ENCODE measurements at places on chromosomes 3 and 15.
A peak's percentile ranks its signal among the peaks of the same experiment; 100 is the strongest.

DNA sequence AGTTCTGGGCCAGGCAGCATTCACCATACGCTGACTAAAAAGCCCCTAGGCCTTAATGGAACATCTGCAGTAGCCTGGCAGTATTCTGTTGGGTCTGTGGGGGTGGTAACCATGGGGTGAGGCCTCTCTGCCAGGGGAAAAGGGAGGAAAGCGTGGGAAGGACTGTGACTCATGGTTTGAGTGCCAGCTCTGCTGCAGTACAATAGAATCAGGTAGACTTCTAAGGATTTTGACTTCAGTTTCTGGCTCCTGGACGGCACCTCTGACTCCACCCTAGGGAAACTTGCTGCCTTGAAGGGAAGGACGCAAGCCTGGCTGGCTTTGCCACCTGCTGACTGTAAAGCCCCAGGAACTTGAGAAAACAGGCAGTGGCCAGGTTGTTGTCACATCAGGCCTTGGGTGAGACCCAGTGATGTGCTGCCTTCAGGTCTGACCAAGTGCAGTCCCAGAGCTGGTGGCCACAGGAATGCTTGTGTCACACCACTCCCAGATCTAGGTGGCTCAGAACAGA, 148.6 kb downstream of the SUCNR1 start:
- no peak for DNase-seq

DNA sequence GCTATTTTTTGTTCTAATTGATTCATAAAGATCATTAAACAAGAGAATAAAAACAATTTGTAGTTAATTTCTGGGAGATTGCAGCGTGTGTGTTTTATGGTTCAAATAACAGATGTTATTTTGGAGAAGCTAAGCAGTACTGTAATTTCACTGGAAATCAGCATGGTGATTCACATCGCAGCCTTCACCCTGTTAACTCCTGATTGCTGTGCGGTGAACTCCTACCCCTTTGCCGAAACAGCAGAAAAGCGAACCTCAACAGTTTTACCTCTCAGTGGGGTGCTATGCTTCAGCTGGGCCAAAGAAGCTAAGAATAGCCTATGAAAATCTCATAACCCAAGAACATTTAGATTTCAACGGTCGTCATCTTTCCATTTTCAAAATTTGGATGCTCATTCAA, 441.5 kb upstream of the RARB start:
- DNase-seq, result no peak

- no peak for DNase-seq
Observed at GRCh38 chr3:12421132-12421531, 63.1 kb upstream of the TSEN2 start.

- DNase-seq, result no peak
Observed at GRCh38 chr3:72606005-72606800, 242.0 kb downstream of the SHQ1 start.

GRCh38 chr3:29889215-29889614, 608.3 kb downstream of the RBMS3 start:
- no peak for DNase-seq

DNA sequence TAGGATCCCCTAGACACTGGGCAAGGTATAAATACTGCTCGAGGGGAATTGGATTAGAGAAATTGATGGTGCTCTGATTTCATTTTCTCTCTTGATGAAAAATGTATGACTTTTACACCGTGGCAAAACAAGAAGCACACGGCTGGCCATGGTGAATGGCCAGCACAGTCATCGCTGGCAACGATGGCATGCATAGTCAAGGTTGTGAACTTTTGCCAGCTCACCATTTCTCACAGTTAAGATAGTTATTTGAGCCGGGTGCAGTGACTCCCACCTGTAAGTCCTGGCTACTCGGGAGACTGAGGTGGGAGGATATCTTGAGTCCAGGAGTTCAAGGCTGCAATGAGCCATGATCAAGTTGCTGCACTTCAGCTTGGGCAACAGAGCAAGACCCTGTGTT, 95.4 kb downstream of the HMG20A start:
- DNase-seq, result peak; percentile 49

GRCh38 chr3:159941038-159942000, 47.3 kb upstream of the IL12A start:
- DNase-seq, result no peak

DNA sequence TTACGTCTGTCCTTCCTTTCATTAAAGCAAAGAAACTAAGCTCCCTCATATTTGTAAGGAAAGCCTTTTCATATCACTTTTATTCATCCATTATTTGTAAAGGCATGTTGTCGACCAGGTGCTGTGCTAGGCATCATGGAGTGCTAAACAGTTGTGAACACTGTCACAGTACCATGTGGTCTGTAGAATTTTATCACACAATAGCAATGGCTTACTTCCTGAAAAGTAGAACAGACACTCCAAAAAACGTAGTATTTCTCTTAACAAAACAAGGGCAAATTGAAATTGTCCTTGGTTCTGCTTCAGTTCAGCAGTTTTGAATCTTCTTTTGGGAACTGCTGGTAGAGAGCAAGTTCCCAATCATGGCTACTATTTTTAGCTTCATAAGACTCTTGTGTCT, 63.3 kb downstream of the RBMS3 start:
- DNase-seq, result no peak

DNA sequence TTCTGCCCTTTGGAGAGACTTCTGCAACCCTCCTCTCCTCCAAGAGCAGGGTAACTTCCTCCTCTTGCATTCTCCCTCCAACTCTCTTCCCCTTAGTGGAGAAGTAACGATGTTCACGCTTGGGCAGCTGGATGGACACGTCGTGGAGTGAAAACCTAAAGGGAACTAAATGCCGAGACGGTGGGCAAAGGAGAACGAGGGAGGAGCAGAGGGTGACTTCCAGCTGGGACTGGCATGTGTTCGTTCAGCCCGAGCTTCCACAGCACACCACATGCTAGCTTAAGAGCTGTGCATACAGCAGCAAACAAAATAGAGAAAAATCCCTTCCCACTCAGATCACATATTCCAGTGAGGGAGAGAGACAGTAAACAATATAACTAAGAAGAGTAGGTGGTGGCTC, 179.8 kb downstream of the SLCO3A1 start:
- DNase-seq, result no peak

DNA sequence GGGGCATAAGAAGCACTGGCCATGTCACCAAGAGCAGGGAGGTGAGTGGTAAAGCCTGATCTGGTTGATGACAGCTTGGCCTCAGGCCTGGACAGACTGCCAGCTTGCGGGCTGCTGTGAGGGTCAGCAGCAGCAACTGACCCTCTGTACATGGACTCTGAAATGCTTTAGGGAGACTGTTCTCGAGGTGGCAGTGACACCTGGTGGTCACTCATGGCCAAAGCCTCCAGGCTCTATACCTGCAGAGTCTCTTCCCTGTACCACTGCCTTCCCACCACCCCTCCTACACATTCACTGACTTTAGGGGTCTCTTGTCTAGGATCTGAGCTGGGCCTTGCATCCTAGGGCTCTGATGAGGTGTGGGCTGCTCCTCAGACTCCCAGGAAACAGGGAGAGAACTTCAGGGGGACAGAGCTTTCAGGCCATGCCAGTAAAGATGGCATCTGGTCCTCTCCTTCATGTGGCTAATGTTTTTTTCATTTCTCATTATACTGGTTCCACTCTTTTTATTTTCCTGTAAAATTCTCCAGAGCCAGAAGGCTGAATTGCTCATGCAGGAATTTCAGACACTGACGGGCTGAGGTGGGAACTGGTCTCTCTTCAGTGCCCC, 17.2 kb upstream of the TIMP4 start:
- no peak for DNase-seq

DNA sequence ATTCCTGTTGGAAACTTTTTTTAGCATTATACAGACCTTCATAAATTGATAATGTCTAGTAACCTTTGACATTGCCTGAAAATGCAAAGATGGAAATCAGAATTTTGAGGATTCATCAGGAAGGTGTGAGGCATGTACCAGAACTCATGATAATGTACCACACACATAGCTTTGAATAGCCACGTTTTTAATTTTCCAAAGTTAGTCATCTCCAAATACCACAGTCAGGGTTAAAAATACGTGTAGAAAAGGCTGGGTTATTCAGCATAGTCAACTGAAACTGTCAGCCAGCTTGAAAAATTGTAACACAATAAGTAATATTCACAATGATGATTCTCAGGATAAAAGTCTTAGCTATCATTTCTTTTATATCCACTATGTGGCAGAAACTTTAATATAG, 102.0 kb upstream of the THRB start:
- DNase-seq, result no peak

DNA sequence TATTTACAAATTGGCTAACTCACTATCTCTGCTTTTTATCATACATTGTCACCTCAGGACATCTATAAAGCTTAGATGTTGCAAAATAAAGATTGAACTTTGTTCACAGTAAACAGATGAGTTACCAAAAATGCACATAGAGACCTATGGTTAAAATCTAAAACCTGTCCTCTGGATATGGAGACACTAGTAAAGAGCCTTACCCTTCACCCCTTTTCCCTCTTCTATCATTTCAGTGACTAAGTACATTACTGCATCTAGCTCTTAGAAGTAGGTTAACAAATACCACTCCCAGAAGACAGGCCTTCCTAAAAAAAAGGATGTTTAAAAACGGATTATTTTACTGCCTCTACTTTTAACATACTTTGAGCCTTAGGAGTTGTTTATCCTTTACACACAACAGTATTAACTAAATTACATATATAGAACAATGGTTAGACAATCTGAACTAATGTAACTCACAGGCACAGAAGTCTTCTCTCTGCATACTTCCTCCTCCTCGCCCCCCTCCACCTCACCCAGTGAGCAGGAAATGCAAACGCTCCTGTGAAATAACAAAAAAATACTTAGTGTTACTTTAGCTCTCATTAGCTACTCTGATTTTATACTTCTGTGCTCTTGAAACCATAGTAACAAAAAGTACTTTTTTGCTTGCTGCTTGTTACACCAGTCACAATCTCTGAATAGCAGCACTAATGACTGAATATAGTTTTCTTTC, 23.3 kb downstream of the IREB2 start:
- no peak for DNase-seq

DNA sequence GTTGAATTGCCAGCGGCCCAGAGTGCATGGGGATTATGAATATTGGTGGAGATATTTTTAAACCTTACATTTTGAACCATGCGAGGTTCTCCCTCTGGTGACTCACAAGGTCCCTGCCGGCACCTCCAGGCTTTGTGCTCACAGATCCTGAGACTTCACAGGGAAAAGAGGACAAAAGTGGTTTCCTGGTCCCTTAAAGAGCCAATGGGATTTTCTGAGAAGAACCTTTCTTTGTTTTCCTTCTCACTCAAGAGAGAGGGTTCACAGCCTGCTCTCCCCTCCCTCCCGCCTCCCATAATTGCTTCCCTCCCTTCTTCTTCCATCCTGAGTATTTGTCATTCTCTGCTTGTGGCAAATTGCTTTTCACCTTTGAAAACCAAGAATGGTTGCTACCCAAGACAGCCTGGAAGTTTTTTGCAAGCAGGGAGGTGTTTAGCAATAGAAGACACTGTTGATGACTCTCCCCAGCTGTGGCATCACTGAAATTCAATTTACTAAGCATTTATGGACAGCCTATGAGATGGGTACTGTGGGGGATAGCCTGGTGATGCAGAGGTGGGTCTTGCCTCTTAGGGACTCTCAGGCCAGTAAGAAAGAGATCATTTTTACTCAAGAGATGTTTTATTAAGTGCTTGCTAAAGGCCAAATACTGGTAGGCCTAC, 76.6 kb downstream of the CPN2 start:
- DNase-seq, result peak; percentile 56

DNA sequence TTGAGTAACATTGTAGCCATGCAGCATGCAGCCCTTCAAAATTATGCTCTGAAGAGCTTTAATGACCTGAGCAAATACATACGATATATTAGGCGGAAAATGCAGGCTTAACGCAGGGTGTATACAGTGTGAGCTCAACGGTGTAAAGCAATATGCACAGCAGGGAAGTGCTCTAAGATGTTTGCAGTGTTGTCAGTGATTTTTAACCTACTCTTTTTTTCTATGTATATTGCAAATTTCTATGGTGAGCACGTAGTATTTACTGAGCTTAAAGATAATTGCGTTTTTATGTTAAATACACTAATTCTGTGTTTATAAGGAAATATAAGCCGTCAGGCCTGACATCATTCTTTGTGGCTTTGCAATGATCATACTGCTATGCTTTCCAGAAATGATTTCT, 42.1 kb downstream of the DGKG start:
- no peak for DNase-seq

DNA sequence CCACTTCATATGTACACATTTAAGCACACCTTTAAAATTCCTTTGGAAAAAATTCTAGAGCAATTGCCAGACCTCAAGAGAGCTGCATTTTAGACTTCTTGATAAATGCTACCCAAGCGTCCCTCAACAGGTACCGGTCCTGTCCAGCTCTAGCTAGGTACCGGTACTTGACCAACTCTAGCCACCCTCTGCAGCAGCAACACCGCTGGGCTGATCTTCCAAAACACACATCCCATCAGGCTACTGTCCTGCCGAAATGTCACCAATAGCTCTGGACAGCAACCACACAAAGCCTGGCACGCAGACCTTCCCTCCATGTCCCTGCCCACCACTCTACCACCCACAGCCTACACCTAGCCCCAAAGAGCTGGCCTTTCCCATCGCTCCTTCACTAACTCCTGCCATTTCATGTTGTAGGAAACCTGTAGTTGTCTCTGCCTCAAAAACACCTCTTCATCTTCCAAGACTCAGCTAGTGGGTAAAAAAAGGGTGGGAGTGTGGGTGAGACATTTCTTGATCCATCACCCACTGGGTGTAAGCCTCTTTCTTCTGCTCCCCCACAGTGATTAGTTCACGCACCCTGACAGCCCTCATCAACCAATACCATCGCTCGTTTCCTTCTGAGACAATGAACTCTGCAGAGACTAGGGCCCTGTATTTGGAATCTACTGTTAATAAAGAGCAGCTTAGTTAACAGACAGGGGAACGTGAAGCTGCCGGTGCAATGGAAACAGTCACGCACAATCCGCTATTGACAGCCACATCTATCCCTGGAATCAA, 6.8 kb downstream of the CHSY1 start:
- DNase-seq, result no peak

DNA sequence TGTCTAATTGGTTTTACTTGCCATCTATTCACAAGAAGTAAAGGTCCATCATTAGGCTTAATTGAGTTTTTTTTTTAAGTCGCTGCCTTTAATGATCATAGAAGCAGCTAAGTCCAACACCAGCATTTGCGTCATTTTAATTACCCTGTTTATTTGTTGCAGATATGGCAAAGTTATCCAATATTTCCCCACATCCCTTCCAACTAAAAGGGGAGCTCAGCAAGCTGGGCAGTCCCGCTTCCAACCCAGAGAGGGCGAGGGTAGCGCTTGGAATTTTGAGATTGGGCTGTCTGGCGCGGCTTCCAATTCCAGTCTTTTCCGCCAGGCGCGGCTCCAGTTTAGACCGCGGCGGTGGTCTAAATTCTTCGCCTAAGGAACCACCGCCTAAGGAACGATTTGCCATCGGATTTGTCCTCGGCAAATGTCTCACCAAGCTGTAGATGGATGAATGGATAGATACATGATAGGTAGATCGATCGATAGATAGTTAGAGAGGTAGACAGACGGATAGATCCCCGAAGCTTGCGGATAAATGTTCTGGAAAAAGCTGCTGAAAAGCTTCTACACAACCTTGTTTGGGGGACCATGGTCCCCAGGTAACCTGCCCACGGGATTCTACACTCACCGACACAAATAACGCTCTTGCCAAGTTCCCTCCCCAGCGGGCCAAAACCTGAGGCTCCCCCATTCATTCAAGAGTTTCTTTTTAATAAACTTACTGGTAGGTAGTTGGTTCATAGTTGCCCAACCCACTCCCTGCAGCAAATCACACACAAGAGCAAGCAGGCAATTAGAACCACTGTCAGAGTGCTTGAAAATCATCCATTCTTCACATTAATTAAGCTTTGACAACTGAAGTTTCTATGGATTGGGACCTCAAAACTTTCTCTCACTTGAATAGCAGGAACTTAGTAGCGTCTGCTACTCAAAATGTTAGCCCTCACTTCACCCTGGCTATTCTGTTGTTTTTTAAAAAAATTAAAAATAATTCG, 49.1 kb downstream of the ZIC4 start:
- DNase-seq, result no peak
